ENCODE measurements at places on chromosomes 6 and 20.
A peak's percentile ranks its signal among the peaks of the same experiment; 100 is the strongest.

DNA sequence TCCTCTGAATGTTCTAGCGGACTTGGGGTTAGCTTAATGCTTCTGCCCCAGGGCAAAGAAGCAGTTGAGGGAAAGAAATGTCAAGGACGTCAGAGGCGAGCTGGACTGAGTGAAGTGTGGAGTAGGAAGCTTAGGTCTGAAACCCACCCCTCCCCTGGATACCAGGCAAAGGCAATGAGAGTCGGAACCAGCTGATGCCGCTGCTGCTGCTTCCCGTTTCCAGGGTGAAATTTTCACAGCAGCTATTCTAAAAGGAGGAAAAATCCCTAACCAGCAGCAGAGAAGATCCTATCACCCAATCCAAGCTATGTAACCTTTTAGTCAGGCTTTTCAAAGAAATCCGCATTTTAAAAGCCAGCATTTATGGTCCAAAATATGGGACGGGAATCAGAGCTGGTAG lies 564.3 kb downstream of the LMBRD1 start:
- no peak for DNase-seq

DNA sequence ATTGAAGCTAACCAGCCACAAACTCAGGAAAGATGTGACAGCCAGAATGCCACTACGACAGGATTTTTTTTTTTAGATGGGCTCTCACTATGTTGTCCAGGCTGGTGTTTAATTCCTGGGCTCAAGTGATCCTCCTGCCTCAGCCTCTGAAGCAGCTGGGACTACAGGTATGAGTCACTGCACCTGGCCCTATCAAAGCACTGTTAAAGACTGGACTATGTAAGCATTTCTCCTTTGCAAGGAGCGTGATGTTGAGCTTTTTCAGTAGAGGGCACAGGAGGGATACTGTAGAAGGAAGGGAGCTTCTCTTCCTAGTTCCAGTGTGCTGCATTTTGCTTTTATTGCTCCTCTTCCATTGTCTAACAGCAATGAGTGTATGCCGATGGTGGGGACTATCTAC lies 35.8 kb downstream of the ZBTB9 start:
- no peak for DNase-seq

DNA sequence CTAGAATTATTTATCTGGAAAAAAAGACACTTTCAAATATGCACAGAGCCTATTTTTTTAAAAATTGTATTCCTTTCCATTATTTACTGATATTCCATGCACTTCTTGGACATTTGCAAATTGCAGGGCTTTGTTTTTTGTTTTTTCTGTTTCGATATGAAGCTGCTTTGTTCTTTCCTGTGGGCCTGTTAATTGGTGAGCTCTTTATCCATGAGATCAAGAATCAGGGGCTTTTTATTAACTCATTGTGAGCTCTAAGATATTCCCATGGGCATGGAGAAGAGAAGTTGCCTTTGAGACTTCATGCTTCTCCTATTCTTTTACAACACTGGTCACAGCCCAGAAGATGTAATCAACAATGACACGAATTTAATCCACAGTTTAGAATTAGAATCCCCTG lies 145.1 kb downstream of the SAMD5 start:
- no peak for DNase-seq

DNA sequence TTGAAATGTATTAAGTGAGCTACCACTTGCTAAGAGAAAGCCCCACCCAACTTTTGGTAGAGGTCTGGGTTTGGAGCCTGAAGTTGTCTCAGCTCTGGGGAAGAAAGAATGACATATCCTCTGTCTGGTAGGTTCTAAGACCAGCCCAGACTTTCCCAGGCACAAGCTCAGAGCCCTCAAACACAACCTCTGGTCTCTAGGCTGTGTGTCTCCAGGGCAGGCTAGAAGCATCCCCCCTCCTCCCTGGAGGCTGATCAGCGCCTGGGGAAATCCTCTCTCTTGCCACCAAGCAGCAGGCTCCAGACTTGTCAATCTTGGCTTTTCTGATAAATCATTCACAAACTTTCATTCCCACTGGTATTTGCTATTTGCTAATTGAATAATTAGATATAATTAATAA lies 226.5 kb upstream of the CST7 start:
- DNase-seq, result no peak

DNA sequence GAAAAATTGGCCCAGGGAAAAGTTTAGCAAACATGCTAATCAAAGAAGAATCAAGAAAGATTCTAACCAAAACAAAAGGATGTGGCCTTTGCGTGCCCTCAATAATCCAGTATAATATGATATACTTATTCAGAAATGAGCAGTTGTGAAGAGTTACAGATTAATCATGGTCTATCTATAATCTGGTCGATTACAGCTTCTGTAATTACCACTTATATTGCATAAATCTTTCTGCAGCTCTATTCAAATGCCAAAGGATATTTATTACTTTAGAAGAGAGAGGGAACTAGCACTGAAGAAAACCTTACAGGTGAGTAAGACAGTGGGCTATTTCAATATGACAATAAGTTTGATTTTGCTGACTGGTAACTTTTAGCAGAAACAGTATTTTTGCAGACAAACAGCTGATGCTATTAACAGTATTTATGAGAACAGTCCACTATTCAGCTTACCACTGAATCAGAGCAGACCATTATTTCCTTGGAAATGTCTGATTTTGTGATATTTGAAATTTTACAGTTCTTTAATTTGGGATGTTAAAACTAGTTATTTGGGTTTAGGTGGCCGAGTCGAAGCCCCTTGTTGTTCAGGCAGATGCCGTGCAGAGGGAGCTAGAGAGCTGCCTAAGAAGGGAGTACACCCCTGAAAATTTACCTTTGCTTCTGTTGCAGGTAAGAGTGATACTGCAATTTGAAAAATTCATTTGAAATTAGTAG lies 92.2 kb downstream of the CEP57L1 start:
- no peak for DNase-seq

GRCh38 chr20:37475252-37475651 lies 45.8 kb upstream of the NNAT start:
- DNase-seq, result no peak

DNA sequence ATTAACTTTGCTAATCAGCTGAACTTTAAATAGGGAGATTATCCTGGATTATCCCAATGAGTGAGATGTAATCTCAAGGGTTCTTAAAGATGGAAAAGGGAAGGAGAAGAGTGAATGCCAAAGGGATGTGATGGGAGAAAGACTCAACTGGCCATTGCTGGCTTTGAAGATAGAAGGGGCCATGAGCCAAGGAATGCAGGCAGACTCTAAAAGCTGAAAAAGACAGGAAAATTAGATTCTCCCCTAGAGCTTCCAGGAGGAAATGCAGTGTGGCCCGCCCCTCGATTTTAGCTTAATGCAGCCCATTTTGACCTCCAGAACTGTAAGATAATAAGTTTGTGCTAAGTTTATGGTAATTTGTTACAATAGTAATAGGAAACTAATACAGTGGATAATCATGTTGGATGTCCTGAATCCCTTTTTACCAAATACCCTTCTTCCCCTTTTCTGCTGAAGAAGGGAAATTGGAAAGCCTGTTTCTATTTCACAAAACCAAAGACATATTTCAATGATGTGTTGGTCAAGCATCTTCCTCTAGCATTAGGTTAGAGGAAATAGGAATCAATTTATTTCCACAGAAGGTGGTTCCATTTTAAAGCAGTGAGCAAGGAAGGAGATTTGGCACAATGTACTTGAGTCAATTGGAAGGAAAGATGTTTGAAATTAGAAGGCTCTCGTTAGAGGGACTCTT lies 3.3 kb upstream of the HDDC2 start:
- DNase-seq, result no peak

DNA sequence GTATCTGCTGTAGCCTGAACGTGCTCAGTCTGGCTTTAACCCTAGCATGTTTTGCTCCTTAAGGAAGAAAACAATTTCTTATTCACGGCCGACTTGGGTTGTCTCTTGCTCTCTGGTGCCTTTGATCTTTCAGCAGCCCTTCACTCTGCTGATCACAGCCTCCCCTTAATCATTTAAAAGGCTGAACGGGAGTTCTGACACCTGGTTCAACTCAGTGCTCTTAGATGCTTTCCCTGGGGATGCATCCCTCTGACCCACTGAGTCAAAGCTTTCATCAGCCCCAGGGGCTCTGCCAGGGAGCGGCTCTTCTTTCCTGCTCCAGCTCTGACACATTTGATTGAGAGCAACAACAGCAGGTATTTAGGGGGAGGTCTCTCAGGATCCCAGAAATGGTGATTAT lies 79.0 kb upstream of the FYN start:
- no peak for DNase-seq

GRCh38 chr6:161363286-161363685 lies 89.4 kb upstream of the AGPAT4 start:
- DNase-seq, result no peak

GRCh38 chr20:42027746-42028268 lies 409.6 kb upstream of the CHD6 start:
- no peak for DNase-seq

- peak; percentile 85 for DNase-seq
Measured at GRCh38 chr6:80457439-80457933, 351.0 kb downstream of the BCKDHB start.

- DNase-seq, result no peak
Measured at GRCh38 chr6:137283080-137283479, 63.9 kb upstream of the IFNGR1 start.

GRCh38 chr6:167776906-167777627 lies 49.6 kb upstream of the AFDN start:
- no peak for DNase-seq

DNA sequence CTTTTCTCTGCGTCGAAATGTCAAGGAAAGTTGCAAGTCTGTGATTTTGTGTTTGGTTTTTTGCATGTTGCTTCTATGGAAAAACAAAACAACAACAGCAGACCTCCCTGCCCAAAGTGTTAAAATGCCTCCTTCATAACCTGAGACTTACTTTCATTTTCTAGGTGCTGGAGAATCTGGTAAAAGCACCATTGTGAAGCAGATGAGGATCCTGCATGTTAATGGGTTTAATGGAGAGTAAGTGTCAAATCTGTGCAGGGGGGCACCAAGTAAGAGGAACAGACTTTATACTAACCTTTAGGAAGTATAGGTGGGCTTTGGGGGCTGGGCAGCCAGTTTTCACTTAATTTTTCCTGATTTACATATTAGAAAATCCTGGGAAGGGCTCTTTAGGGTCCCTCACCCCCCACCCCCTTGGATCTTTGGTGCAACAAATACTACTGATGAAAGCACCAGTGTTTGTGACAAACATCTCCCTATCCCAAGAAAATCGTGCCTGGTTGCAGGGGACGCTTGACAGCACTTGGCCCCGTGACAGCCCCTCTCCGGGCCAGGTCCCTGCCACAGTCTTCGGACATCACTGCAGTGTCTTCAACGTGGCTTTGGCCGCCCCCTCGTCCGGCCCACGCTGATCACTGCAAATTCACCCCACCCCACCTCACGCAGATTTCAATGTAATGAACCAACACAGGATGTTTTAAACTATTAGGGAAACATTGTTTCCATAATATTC lies 43.1 kb downstream of the GNAS start:
- no peak for DNase-seq

GRCh38 chr6:164104432-164104831 lies 689.9 kb downstream of the QKI start:
- no peak for DNase-seq

DNA sequence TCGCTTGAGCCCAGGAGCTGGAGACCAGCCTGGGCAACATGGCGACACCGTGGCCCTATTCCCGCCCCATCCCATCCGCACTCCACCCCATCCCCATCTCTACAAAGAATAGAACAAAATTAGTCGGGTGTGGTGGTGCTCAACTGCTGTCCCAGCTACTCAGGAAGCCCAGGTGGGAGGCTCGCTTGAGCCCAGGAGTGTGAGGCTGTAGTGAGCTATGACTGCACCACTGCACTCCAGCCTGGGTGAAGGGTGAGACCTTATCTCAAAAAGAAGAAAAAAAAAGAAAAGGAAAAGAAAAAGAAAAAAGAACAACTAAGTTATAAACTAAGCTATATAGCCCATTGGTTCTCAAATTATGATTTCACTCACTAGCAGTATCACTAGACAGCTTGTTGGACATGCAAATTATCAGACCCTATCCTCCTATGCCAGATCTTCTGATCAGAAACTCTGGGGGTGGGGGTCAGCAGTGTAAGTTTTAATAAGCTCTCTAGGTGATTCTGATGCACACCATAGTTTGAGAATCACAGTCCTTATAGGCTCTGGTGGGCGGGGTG lies 491 bp upstream of the ITCH start:
- DNase-seq, result no peak

- DNase-seq, result peak; percentile 55
Measured at GRCh38 chr6:113909224-113909856, 52.2 kb downstream of the MARCKS start.

DNA sequence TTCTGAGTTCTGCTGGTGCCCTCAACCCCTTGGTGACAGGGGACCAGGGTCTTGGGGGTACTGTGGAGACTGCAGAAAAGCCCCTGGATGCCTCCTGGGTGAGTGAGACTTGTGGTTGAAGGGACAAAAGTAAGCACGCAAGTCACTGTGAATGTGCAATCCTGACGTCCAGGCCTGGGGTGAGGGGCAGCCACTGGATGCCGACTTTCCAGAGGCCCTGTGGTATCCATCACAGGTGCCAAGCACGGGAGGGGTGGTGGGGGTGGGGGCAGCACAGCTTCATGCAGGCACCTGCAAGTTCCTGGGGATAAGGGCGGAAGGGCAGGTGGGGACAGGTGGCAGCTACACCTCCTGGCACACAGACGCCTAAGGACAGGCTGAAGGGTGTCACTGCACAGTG lies 20.1 kb upstream of the UBE2V1 start:
- DNase-seq, result no peak

DNA sequence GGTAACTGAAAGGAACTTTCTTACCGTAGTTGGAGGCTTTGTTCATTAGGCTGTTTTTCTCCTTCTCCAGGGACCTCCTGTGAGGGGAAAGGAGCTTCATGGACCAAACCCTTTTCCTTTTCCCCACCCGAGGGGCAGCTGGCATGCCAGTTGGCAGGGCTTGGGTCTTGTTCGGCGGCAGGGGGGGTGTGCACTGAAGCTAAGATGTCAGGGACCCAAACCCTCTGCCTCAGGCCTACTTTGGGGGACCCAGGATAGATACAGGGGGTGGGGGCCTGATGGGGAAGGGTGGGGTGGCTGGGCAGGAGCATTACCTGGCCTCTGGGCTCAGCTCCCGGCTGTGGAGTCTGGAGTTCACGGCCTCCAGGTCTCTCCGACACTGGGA lies 14.9 kb downstream of the CCDC167 start:
- DNase-seq, result no peak

GRCh38 chr6:127083231-127083962 lies 35.1 kb upstream of the RSPO3 start:
- DNase-seq, result no peak

DNA sequence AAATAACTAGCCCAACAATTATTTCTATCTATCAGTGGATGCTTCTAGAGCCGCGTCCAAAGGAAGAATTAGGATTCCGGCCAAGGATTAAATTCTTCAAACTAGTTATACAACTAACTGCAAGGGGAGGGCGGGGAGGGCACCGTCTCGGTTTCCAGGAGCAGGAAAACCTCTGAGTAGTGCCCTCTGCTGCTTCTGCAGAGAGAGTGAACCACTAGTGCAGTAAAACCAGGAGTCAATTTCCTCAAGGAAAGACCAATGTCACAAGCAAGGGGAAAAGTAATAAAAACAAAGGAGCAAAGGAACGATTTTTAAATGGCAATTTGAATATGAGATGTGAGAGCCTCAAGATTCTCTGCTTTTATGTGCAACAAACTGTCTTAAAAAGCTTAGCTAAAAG lies 16.5 kb upstream of the UBE2J1 start:
- no peak for DNase-seq
